ENCODE measurements at places on chromosomes 13 and 19.

DNA sequence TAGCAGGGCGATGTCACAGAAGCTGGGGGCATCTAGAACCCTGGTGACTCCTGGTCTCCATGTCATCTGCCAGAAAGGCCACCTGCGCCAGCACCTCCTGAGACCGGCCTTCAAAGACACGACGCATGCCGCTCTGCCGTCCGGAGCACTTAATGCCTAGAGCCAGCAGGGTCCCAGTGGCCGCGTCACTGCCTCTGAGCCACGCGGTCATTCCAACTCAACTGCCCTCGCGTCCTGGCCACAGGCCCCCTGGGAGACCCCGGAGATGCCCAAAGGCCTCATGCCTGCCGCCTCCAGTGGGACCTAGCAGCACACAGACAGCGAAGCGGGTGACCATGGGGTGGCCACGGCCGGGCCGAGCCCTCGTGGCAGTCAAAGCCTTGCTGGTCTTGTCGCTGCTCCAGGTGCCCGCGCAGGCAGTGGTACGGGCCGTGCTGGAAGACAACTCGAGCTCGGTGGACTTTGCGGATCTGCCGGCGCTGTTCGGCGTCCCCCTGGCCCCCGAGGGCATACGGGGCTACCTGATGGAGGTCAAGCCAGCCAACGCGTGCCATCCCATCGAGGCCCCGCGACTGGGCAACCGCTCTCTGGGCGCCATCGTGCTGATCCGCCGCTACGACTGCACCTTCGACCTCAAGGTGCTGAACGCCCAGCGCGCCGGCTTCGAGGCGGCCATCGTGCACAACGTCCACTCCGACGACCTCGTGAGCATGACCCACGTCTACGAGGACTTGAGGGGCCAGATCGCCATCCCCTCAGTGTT is at the start of gene ZNRF4:
Gene ZNRF4, plus strand, starts transcription at position 51 of the 763 bp plus-strand sequence. Its CDS starts 75 bp downstream, at position 126.
- DNase-seq = no peak

DNA sequence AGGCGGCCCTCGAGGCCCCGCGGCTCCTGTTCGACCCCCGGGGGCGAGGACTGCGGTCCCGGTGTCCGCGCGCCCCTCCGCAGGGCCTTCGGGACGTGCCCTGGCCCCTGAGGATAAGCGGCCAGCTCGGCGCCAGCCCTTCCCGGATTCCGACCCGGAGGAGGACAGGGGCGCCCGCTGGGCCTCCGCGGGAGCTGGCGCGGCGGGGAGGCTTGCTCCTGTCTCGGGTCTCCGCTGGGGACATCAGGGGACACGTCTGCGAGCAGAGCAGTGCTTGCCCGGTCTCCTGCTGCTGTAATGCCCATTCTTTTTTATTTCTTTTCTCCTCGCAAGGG is 829 bp downstream of the B3GLCT start:
- DNase-seq = no peak

DNA sequence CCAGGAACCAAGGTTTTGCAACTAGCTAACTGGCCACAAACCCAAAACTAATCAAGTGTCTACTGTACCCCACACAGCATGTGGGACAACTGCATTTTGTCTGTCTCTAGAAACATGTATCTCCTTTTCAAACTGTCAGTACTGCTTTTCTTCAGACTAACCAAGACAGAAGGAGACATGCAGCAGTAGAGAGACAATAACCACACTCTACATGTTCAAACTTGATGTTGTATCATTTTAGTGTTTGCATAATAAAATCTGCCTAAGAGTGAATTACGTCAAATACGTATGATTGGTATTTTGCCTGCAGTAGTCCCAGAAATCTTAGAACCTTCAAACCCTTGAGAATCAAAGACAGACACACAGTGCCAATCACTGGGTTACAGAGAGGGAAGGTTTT is 22.0 kb upstream of the FREM2 start:
- DNase-seq = no peak

- DNase-seq = no peak
Measured at GRCh38 chr19:51702825-51703574, 9.9 kb downstream of the SPACA6 start.

- no peak for DNase-seq
Measured at GRCh38 chr13:48291730-48292129, 11.8 kb upstream of the RB1 start.

DNA sequence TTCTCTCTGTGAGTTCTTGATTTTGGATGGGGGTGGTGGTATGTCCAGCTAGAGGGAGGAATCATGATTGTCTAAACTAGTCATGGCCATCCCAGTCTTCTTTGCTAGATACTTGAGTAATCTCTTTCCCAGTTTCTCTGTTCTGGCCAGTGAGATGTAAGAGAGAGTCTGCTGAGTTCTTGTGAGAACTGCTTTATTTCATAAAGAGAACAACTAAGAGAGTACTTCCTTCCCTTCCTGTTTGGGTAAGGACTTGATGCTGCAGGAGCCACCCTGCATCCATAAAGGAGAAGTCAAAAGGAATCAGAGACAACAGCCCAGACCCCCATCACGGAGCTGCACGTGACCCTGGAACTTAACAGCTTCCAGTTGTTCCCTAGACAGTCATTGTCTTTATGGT is 3.0 kb upstream of the RASL11A start:
- DNase-seq = no peak

- DNase-seq = no peak
Measured at GRCh38 chr13:26183416-26183815, 38.7 kb downstream of the RNF6 start.
